H4 (cell line): ENCODE measurements at places on chromosomes 11 and 22.

DNA sequence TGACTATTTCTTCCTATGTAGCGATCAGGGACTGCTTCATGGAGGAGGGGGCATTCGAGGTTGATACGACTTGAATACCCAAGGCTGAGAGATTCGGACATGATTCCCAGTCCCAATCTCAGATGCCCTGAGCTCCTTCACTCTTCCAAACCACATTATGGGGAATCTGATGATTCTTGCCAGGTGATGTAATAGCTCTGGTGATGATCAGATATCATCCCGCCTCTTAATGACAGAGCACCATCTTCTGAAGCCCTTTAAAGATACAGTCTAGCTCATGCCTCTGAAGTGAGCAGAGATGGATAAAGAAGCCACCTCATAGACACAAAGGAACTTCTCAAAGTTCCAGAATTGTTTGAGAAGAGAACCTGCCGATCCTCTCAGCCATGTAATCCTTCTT is 8.9 kb upstream of the CLMP start:
- DNase-seq, result no peak

DNA sequence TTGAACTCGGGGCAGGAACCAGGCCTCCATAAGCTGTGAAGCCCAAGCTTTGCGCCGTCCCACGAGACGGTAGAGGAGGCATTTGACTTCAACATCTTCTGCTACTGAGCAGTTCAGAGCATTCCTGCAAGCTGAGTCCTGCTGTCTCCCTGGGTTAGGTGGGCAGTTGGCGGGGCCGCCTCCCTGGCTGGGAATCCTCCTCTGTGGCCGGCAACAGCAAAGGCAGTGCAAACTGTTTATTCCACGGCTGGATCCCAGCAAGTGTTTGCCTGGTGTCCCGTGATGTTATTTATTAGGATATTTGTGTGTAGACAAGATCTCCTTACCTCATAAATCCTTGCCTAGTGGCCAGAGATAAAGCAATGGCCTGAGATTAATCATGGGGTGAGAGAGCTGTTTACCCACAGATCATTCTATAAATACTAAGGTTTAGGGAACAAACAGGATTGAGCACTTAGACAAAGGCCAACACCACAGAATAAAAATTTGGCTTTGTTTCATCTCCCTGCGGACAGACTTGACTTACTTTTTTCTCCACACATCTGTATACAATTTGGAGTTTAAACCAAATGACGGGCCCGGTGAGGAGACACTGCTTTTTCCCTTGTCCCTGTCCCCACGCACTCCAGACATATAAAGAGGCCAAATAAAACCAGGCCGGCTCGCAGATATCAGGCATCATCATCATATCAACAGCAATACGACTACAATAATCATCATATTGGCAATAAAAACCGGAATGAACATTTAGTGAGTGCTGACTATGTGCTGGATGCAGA is 63.4 kb downstream of the NAT10 start:
- DNase-seq, result no peak

DNA sequence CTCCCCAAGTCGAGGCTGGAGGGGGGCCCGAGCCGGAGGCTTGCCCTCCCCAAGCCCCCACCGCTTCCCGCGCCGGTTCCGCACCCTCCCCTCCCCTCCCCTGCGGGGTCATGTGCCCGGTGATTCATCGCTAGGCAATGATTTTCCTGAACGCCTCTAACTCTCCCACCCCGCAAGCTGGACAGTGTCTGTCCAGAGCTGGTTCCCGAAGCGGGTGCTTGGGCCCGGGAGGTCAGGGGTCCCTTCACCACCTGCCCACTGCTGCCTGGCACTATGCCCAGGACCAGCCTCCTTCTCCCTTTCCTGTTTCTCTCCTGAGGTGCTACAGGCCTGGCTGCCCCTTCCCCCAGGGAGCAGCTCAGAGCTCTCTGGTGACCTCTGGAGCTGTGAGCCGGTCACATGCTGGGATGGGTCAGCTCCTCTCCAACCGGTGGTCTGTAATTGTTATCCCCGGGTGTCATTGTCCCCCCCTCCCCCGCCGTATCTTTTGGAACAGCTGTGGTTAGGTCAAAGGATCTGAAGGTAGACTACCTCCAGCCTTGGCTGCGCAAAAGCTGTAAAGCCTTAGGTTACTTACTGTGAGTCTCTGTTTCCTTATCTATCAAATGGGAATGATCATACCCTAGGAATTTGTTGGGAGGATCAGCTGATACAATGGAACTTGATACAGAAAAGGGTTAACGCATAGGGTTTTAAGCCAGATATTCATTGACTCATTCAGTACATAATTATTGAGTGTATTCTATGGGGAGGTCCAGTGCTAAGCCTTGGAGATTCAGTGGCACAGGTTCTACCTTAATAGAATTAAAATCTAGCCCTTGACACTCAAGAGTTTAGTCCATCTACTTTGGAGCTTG is 753 bp downstream of the STX3 start:
- peak; percentile 61 for DNase-seq

DNA sequence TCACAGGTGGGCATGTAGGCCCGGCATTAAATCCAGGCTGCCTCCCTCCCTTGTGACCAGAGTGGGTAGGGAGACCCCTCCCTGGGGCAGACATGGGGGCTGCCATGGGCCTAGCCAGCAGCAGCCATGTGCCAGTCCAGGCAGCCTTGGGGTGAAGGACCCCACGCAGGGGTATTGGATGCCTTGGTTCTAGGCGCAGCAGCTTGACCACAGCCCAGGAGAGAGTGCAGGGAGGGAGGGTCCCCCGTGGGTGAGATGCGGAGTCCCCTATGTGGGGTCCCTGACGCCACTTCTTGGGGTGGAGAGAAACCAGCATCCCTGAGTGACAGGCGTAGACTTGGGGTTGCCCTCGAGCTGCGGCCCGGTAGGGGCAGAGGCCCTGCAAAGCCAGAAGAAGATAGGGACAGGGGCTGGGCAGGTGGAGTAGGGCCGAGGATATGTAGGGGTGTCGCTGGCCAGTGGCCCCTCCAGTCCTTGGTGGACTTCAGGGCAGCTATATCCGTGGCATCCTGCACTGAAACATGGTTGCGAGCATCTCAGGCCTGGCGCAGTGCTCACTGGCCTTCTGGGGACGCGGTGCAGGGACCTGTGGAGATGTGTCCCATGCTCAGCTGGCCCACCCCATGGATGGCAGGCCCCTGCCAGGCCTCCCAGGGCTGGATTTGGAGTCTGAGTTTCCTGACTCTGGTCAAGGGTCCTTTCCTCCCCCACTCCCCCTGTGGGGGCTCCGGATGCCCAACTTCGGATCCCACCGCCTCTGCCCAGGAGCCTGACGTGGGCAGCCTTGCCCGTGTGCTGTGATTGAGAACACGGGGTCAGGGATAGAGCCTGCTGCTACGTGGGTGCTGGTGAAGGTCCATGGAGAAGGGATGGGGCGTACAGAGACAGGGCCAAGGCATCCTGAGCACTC is 1179.8 kb downstream of the BRD1 start:
- no peak for DNase-seq
